ENCODE measurements at places on chromosomes 16 and 17.

DNA sequence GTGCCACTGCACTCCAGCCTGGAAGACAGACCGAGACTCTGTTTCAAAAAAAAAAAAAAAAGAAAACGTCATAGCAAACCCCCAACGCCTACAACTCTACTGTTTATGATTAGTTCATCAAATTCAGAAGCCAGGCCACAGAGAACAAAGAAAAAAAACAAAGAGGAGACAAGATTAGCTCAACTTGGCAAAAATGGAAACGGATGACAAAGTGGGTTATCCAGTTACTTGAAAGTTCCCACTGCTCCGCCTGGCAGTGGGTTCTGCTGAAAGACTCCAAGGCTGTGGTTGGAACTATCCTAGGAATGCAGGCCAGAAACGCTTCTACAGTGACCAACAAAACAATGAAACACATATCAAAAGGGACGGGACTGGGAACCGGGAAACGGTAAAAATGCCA lies 53.1 kb downstream of the MRM3 start:
- no peak for DNase-seq

DNA sequence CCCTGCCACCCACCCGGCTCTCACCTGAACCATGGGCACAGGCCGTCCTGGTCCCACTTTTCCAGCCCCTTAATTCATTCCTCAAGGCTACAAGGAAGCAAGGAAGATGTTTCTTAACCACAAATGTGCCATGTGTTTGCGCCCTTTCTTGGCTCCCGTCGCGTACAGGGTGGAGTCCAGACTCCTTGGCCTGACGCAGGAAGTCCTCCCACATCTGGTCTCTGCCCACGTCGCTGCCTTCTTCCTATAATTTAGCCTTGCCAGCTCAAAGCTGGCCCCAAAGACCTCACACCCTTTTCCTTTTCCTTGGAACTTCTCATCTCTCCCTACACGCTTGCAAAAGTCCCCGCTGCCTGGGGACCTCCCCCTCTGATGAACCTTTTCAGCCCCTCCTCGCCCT lies 38.8 kb upstream of the BHLHA9 start:
- no peak for DNase-seq

- DNase-seq, result no peak
Measured at GRCh38 chr16:87390641-87391323, 1.4 kb upstream of the MAP1LC3B start.

GRCh38 chr17:40458851-40459482 lies 15.7 kb downstream of the IGFBP4 start:
- DNase-seq, result no peak

GRCh38 chr16:27920391-27920891 lies 143.1 kb downstream of the GSG1L start:
- DNase-seq, result no peak

DNA sequence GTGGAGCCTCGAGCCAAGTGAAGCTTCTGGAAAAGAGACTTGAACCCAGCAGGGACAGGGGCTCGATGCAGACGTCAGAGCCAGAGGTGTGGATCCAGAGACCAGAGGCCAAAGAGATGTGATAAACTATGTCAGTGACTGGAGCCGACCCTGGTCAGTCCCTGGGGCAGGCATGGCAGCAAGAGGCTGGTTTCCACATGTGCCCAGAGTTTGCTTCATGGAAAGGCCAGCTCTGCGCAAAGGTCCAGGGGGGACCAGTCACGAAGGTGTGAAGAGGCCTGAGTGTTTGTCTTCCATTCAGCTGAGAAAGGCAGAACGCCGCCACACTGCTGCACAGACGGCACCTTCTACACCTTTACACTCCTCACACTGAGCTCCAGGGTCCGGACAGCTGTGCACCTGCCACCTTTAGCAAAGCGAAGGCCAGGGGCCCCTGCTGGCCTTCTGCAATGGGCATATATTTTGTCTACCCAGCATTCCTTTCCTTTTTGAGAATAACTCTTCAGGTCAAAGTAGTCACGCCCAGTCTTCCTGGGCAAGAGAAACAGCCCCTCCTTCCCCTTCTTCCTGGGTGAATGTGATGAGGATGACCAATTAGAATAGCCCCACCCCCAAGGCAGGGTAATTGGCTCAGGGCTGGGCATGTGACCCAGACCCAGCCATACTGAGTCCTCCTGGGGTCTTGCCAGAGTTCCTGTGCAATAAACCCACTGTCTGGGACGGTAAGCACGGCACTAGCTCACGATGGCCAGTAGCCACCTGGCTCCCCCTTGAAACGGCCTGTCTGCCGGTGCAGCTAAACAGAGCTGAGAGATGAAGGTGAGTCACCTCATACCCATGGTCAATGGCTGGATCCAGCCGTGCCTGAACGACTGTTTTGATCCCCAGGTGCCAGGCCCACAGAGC lies 2.3 kb upstream of the RPH3AL start:
- no peak for DNase-seq

DNA sequence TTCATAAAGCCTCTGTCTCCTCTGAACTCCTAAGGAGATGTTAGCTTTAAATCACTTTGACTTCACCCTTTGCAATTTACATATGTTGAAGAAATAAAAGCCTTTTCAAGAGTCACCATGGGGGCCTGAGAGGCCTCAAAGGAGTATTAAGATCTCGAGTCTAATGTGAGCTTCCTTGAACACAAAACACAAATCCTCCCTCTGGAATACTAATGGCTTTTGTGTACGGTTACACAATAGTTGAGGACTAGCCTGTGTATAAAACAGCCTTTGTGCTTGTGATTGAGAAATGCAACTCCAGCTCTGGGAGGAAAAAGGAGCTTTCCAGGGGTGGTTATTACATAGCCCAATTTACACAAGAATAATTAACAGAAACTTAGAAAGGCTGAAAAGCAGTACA lies 1140.2 kb downstream of the CDH11 start:
- DNase-seq, result no peak

DNA sequence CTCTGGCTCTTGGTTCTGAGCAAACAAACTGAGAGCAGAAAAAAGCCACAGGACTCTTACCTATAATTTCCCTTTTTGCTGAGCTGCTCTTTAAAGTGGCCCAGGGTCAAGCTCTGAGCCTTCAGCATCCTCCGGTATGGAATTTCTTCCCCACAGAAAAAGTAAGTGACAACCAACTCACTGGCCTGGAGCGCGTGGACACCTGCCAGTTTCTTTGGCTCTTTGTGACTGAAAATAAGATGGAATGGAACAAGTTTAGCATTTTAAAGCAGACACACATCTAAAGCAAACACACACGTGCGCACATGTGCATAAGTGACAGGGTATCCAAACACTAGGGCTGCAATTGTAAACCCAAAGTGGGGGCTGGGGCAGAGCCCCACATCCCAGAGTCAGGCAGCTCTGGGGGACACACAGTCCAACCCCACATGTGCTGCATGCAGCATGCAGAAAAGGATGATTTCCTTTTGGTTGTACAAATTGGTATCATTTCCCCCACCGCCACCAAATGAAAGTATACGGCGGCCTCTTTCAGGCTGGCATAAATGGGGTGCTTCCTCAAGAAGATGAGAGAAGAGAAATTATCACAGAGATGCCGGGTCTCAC lies 27.5 kb downstream of the AXIN2 start:
- DNase-seq, result no peak

DNA sequence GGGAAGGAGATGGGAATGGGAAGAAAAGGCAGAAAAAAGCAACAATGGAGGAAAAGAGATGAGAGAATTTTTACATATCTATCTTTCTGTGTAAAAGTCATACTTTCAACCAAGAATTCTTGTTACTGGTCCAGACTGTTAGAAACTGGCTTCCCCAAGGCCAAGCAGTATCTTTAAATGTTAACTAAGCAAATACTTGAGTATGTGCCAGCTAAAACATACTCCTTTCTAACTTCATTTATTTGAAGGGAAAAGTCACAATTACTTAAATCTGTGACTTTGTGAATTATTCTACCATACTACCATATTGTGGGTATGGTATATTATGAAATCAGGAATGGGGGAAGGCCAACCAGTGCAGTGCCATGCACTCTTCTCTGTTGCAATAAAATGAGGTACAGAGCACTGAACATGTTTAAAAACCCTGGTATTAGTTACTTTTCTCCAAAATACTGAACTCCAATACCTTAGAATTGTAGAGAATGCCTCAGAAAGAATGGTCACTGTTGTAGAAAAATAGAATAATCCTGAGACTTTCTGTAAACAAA lies 92.3 kb upstream of the C17orf78 start:
- no peak for DNase-seq

DNA sequence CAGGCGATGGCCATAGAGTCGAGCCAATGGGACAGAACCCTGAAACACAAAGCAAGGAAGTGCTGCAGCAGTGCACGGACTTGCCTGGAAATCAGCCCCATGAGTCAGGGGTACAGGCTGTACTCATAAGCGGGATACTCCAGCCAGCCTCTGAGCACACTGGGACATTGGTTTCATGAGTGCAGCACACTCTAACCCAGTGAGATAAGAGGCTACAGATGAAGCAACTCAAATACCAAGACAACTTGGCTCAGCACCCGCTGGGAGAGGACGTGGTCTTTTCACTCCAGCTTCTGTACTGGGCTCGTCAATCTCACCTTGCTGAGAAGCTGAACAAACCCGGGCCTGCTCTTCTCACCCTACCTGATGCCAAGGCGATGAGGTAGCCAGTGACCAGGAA lies 98.2 kb downstream of the AXIN2 start:
- no peak for DNase-seq

- DNase-seq, result no peak
Measured at GRCh38 chr16:86077243-86077940, 178.4 kb downstream of the IRF8 start.

GRCh38 chr16:86041807-86042206 lies 142.8 kb downstream of the IRF8 start:
- no peak for DNase-seq

DNA sequence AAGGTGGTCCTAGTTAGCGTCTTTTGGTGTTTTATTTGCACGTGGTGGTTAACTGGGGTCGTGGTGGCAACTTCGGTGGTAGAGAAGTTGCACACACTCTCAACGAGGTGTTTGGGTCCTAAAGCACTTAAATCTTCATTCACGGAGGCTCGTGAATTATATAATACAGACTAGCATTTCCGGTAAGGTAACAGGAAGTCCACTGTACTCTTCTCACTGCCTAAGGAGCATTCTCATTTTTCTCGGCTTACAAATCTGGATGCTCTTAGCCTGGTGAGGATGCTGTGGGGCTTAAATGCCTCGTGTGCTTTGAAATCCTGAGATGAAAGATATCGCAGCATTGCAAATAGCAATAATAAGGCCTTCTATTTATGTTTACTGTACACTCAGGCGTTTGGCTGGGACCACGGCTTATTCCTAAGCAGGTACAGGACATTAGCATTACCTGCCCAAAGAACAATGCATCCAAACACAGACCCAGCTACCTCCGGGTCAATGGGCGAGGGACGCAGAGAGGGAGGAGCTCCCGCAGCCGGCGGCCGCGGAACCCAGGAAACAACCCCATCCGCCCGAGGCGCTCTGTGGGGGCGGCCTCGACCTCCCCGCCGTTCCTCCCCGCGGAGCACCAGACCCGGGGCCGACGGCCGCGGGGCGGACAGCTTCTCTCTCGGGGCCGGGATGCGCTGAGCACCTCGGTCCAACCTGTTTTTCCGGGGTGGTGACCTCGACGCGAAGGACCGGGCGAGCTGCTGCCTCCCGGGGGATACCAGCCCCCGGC lies 856 bp downstream of the DNAJA2 start:
- peak; percentile 65 for DNase-seq

DNA sequence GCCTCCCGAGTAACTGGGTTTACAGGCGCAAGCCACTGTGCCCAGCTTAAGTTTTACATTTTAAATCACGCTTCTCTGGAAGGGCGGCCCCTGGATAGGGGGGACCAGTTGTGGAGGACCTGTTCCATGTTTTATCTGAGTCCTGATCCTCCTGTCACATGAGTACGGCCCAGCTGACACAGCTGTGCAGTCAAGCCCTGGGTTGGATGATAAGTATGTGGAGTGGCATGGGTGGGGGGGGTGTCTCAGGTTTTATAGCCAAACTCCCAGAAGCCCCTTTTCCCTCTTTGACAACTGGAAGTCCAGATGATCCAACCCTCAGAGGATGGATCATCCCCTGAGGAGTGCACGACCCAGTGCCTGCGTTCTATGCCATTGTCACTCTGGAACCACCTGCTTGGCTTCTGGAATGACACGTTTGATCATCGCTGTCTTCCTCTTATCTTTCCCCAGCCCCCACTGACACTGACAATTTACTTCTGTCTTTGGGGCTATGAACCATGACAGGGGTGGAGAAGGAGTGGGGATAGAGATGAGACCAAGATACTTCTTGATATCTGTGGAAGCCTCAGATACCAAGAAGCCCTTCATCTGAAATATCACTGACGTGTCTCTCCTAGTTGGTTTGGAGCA lies 191.2 kb downstream of the MSI2 start:
- DNase-seq, result no peak

DNA sequence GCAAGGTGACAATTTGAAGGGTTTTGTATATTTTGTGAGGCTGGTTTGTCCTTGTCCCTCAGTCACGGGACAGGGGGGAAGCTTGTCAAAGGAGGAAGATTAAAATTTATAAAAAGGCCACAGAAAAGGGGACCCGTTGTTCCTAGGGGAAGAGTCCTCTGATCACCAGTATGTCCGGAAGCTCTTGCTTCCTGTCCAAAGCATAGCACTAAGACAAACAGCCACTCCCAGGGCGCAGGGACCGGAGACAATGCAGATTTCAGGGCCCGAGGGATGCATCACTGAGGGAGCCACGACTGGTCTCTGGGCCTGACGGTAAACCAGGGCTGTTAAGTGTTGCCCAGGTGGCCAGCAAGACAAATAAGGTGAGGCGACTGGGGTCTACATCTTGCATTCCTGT lies 95.2 kb downstream of the MAF start:
- no peak for DNase-seq

- no peak for DNase-seq
Measured at GRCh38 chr16:27813591-27813990, 249.9 kb downstream of the GSG1L start.

DNA sequence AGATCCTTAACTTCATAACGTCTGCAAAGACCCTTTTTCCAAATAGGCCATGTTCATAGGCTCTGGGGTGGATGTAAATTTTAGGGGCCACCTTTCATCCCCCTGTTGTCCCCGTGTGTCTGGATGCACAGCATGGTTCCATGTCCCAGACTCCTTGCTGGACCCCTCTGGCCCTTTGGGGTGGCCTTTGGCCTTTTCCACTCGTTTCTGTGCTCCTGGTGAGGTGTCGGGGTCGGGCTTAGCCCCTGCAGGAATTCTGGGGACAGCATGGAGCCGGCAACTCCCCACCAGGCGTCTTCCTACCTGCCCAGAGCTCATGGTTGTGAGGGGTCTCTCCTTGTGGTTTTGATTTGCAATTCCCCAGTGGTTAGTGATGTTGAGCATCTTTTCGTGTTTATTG lies 183.5 kb downstream of the SEC14L1 start:
- no peak for DNase-seq

- no peak for DNase-seq
Measured at GRCh38 chr17:13492737-13493122, 109.0 kb downstream of the HS3ST3A1 start.

- no peak for DNase-seq
Measured at GRCh38 chr17:33701910-33702309, 408.8 kb upstream of the ASIC2 start.

- no peak for DNase-seq
Measured at GRCh38 chr17:80538484-80538883, 6.2 kb upstream of the RPTOR start.

GRCh38 chr16:53131363-53132071 lies 76.7 kb downstream of the CHD9 start:
- DNase-seq, result peak; percentile 49
